Activated CD8-positive, alpha-beta memory T cell treated with anti-CD3 and anti-CD28 coated beads, Interleukin-2, amount 10 ng/mL, durations not matched to agents 7 days and 5 days (primary cell): ENCODE measurements at places on chromosomes 16 and 17. TPM values are rescaled to one million over a fixed set of nuclear protein-coding genes. Genes with fewer than 3 reads are reported as not detected.

The RNF227 gene
- 2.8 TPM for total RNA-seq

The ARHGAP27 gene
- total RNA-seq, result 104 TPM

The CSF3 gene
- total RNA-seq, result not detected

The GDPD3 gene
- total RNA-seq, result 19.5 TPM

The ASB16 gene
- total RNA-seq, result 0.26 TPM

The CD300H gene
- not detected for total RNA-seq

GRCh38 chr17:12721581-12721980 is 55.9 kb downstream of the MYOCD start:
- no peak for DNase-seq

DNA sequence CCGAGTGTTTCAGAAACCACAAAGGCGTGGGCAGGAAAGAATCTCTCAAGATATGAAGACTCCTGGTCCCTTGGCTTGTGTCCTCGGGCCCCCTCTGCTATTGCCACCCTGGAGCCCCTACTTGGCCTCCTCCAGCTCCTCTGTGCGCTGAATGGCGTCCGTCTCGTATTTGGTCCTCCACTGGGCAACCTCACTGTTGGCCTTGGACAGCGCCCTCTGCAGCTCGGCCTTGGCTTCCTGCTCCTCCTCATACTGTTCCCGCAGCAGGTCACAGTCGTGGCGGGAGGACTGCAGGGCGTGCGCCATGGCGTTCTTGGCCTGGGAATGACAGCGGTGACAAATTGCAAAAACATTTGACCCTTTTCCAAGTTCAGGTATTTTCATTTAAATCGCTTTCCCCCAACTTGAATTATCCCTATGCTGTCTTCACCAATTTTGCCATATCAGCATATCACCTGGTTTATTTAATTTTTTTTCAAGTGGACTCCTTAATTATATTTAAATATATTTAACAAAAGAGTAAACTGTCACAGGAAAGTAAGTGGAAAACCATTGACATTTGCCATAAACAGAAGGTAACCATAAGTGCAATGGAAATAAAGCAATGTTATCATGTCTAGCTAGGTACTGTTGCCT is 59.7 kb downstream of the MYH13 start:
- DNase-seq, result no peak

GRCh38 chr16:81880816-81881215 is 101.7 kb downstream of the PLCG2 start:
- DNase-seq, result no peak

GRCh38 chr16:89290887-89291286 is 73.4 kb downstream of the ZNF778 start:
- DNase-seq, result no peak

- DNase-seq, result peak; percentile 72
Observed at GRCh38 chr16:78761427-78761826, 662.0 kb downstream of the WWOX start.

GRCh38 chr17:46028981-46029565 is 30.0 kb downstream of the STH start:
- no peak for DNase-seq

DNA sequence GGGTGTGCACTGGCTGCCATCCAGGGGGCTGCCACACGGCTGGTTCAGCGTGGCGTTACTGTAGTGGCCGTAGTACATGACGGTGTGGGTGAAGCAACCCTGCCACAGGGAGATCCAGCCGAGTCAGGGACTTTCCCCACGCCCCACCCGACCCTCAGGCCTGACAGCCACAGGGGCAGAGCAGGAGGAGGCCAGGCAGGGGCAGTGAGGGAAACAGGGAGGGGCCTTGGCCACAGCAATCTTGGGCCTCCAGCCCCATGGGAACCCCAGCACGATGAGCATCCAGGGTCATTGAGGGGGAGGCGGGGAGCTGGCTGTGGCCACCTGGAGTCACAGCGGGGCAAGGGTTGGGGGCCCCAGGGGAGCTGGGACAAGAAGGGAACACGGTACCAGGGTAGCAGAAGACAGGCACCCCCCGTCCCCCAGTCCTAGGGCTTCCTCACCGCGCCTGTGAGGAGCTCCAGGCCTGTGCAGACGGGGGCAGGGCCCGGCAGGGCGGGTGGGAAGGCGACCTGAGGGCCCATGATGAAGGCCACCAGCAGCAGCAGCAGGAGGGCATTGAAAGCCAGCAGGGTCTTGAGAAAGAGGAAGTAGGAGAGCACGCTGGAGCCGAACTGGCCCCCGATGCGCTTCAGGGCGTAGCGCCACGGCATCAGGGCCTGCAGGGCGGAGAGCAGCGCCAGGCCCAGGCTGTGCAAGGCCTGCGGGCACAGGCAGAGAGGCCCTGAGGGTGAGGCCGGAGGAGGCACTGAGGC is 4.3 kb downstream of the TMC6 start:
- DNase-seq, result no peak

GRCh38 chr16:88527186-88527936 is 42.8 kb upstream of the ZC3H18 start:
- DNase-seq, result peak; percentile 72

DNA sequence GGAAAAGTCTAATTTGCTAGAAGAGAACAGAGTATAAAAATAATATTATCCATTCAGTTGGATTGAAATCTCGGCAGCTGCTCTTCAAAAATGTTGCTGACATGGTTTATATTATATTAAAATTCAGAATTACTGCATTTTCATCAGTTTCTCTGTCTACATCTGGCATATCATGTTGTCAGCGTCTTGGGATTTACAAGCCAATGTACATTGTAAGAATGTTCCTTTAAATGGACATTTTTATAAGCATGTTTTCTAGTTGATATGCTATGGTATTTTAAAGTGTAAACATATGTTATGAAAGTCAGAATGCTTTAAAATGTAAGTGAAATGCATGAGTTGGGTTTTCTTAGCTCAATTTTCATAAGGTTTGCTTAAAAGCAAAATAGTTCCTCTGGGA is 528.1 kb upstream of the CDH8 start:
- DNase-seq, result no peak

GRCh38 chr16:23771642-23772041 is 16.8 kb downstream of the CHP2 start:
- no peak for DNase-seq
